ENCODE measurements at places on chromosomes 12 and 14. TPM values are rescaled to one million over a fixed set of nuclear protein-coding genes. Genes with fewer than 3 reads are reported as not detected.

The THAP2 gene
- 12.2 TPM for total RNA-seq

DNA sequence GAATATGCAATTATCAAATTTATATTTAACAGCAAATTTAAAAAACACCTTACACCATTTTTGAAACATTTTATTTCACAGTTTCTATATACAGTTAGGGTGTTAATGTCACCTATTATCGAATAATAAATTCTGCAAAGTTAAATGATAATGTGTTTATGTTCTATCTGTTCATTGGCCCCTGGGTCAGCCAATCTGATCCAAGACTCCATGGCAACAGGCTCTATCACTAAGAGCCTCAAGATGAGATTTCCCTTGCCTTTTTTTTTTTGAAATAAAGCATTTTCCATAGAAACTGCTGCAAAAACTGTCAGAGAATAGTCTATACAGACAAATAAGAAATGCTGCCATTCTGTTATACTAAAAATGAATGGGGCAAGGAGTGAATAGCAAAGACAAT is 83.2 kb upstream of the STAC3 start:
- peaks cover 12% of the 10 kb centered on the region for H3K36me3 ChIP-seq
- H3K4me3 ChIP-seq: no peak overlapping the region
- no peaks in the 10 kb centered on the region for H3K27me3 ChIP-seq
- no peak overlapping the region for H3K27ac ChIP-seq

The PRR4 gene
- total RNA-seq: 0.69 TPM

GRCh38 chr12:67854351-67854750 is 134.9 kb upstream of the IFNG-AS1 start:
- no peaks in the 10 kb centered on the region for H3K4me1 ChIP-seq
- H3K27ac ChIP-seq: no peak overlapping the region
- H3K4me3 ChIP-seq: no peak overlapping the region
- no peak for DNase-seq
